ENCODE measurements at places on chromosomes 5 and 9.

GRCh38 chr5:96297867-96298266, 135.2 kb downstream of the PCSK1 start:
- no peak for DNase-seq

GRCh38 chr9:135036861-135037465, 50.5 kb upstream of the OLFM1 start:
- no peak for DNase-seq

- DNase-seq, result no peak
Measured at GRCh38 chr9:96436456-96437126, 13.4 kb upstream of the HABP4 start.

- no peak for DNase-seq
Measured at GRCh38 chr5:81759632-81760005, 8.7 kb upstream of the SSBP2 start.

DNA sequence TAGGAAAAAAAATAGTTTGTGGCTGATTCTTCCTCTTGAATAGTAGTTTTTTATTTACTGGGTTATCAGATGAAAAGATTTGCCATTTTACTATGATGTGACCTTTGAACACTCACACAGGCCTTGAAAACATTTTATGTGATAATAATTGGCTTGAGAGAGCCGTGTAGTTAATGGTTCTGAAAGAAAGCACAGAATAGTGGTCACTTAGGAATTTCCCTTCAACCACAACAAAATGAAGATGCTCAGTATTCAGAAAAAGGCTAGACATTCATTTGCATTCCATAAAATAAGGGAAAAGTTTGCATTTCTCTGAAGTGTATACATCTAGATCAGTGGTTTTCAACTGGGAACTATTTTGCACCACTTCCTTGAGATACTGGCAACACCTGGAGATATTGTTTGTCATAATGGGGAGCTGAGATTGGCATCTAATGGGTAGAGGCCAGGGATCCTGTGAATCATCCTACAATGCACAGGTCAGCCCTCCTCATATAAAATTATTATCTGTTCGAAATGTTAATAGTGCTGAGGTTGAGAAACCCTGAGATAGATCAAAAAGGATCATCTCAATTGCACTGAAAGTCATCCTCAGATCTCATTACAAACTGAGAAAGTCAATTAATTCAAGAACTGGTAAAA, 446.4 kb upstream of the CCNG1 start:
- no peak for DNase-seq

DNA sequence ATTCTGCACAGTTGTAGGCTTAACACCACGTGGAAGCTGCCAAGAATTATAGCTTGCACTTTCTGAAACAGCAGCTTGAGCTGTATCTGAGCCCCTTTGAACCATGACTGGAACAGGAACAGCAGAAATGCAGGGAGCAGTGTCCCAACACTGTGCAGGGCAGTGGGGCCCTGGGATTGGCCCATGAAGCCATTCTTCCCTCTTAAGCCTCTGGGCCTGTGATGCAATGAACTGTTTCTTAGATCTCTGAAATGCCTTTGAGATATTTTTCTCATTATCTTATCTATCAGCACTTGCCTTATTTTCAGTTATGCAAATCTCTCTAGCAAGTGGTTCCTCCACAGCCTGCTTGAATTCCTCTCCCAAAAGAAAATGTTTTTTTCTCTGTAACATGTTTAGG, 87.0 kb upstream of the MTAP start:
- no peak for DNase-seq

GRCh38 chr9:137745541-137745991, 126.8 kb downstream of the EHMT1 start:
- no peak for DNase-seq

GRCh38 chr5:119328753-119329602, 26.8 kb upstream of the TNFAIP8 start:
- no peak for DNase-seq

GRCh38 chr5:55638051-55638450, 74.1 kb downstream of the SLC38A9 start:
- DNase-seq, result no peak

DNA sequence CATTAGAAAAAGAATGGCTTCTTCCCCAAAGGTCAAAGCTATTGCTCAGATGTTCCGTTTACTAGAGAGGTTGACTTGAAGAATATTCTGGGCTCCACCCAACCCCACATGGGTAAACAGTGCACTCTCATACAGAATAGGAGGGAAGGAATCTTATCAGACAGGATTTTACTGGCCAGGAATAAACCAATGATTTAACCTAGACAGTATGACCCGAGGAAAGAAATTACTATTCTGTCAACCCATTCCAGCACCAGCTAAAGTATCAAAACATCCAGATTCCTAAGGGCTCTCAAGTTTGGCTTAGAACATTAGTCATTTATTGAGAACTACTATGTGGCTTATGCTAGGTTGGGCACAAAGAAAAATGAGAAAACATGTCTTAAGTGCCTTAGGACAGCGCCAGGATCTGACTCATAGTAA, 493.6 kb upstream of the KLF4 start:
- DNase-seq, result no peak

DNA sequence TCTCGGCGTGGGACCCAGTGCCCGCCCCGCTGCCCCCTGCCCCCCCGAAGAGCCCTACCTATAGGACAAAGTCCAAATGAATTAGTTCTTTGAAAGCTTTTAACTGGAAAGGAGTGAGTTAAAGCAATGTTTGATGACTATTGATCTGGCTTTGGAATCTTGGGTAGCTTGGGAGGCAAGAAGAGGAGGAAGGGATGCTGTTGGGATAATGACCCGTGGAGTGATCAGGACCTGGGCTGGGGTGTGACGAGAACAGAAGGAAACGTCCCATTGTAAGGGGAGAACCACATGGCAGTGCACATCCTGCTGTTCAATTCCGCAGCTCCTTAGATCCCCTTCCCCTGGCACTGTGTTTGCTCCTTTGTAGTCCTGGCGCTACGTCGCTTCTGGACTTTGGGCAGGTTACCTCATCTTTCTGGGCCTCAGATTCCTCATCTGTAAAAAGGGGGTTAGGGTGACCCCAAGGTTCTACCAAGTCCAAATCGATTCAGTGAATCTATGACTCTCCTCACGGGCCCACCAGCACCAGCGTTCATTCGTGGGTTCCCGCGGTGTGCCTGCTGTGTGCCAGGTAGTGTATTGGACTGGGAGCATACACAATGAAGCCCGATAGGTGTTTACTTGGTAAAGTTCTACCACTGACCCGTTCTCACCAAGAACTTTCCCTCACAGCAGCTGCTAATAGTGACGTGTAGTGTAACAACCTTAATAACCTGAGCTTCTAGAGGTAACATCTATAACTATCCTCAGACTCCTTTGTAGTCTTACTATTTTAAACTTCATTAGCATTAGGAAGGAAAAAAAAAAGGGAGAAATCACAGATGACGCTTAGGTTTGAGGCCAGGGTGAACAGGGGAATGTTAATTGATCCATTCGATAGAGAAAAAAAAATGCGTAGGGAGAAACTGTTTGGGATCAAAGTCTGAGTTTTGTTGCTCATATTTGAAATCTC, 1.1 kb upstream of the NADK2 start:
- DNase-seq, result no peak

GRCh38 chr5:39518516-39518915, 93.7 kb upstream of the DAB2 start:
- no peak for DNase-seq

GRCh38 chr9:563200-563599, 278.3 kb upstream of the DMRT1 start:
- no peak for DNase-seq

GRCh38 chr5:126641387-126641786, 40.6 kb downstream of the PHAX start:
- DNase-seq, result no peak

DNA sequence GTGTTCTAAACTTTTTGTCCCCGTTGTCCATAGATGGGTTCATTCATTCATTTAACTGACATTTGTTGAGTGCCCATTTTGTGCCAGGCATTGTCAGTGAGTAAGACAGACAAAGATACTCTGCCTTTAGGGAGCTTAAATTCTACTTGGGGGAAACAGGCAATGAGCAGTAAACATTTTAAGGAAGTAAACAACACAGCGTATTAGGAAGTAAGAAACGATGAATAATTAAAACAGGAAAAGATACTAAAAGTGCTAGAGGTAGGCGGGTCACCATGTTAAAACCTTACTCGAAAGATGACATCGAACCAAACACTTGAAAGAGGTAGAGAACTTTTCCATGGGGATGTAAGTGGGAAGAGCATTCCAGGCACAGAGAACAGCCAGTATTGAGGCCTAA, 5.5 kb upstream of the MAML1 start:
- no peak for DNase-seq

DNA sequence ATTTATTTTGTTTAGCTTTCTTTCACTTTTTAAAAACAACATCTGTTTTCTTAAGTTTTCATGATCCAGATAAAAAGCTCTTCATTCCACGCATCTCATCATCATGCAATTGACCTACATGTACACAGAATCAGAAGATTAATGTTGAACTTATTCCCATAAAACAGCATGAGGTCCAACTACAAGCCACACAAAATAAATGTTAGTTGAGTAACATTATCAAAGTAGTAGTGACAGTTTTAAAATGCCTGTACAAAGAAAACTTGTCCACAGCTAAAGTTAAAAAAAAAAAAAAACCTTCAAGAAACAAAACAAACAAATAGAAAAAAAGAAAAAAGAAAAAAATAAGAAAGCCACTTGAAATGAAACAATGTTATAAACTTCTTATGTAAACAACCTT, 846.3 kb downstream of the TLE1 start:
- DNase-seq, result no peak

DNA sequence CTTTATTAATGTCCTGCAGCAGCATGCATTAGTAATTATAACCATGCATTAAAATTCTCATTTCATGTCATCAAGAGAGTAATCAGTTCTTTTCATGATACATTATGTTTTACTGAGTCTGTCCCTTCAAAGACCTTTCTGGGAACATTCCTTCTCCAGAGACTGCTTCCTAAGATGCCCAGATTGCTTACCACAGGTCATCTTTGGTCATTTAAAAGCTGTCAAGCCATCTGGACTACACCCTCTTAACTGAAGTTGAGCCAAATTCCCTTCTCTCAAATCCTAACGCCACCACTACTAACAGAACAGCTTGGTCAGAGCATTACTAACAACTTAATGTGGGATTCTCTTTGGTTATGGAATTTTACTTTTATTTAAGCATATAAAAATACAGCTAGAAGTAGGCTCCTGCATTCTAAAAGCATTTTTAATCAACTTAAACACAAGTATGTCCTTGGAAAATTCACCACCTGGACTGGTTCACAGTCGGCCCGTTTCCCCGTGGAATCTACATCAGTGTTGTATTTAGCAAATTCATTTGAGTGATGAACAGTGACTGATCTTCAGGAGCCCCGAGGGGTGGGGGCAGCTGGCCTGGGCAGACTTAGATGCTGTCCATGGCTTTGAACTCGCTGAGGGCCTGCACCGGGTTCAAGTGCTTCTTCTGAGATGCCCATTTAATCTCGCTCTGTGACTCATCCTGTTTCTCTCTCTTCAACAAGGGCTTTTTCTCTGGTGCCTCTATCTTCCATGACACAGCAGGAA, 92.8 kb upstream of the CCDC112 start:
- no peak for DNase-seq

DNA sequence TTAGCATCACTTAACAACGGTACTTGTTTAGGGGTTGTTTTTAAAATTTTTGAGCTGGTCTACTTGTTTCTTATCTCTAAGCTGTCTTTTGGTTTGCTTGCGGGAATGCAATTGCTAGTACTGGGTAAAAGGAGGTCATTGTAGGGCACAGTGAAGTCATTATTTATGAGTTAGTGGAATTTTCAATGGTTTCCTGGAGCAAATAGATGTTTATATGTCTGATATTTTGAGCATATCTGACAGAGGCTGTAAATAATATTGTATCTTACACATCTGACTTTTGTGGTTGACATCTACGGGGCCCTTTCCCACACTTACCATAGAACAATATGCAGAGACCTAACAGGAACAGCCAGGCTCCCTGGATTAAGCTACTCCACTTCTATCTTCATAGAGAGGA, 90.4 kb upstream of the IL6ST start:
- DNase-seq, result no peak

- no peak for DNase-seq
Measured at GRCh38 chr9:137726764-137727163, 108.0 kb downstream of the EHMT1 start.

- DNase-seq, result no peak
Measured at GRCh38 chr5:157069949-157070348, 11.0 kb upstream of the HAVCR1 start.

DNA sequence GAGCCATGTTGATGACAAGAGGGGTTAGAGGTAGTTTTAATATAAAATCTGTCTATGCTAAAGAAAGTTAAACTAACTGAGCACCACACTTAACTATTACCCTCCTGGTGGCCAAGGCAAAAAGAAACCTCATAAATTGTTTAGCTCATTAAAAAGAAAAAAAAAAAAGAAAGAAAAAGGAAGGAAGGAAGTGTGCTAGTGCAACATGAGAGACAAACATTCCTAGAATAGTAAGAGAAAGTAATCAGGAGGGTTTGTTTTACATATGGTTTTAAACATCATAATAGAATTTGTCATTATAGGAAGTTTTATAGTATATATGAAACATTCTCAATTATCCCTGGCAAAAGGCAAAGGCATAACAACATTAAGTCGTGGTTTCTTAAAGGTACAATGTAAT, 152.3 kb downstream of the SNX18 start:
- DNase-seq, result no peak

DNA sequence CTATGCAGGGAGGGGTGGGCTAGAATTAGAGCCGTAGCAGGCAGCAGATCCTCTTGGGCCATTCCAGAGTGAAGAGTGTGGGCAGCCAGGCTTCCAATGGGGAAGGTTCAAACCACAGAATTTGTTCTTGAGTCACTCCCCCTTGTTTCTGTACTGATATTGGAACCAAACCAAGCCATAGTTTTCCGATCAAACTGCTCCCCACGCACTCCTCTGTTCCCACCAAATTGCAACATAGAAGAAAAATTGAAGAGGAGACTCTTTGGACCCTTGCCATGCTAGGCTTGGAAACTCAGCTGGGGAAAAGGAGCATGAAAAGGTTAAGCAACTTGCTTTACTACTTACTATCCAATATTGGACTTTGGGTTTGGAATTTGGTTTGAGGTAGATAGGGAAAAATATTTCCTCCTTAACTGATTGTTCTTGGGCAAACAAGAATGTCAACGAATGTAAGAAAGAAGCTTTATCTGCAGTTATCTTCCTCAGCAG, 165.8 kb upstream of the NR3C1 start:
- DNase-seq, result no peak
